ENCODE measurements at places on chromosomes 3 and 15.

GRCh38 chr15:91865950-91866349, 12.4 kb downstream of the SLCO3A1 start:
- DNase-seq: no peak

DNA sequence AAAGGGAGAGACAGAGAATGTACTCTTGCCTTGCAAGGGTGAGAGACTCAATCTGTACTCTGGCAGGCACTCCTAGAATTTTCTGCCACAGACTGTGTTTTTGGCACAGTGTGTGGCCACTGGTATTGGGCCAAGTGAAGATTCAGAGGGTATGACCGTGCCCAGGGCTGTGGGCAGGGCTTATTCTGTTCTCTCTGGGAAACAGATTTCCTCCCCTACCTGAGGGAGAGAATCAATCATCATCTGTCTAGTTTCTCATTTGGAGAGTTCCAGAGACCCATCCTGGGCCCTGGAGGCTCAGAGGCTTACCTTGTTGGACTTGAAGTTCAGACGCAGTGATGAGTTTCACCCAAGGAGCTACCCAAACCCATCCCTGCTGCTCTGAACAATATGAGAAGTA, 28.2 kb downstream of the CSTA start:
- no peak for DNase-seq

GRCh38 chr3:117047951-117048705, 338.5 kb downstream of the TUSC7 start:
- no peak for DNase-seq

GRCh38 chr3:16330351-16330750, 65.3 kb downstream of the OXNAD1 start:
- no peak for DNase-seq

GRCh38 chr3:172129850-172130716, 90.7 kb downstream of the FNDC3B start:
- no peak for DNase-seq

GRCh38 chr3:167051421-167051820, 328.7 kb downstream of the ZBBX start:
- no peak for DNase-seq

- DNase-seq: no peak
These were observed 4.1 kb downstream of the VGLL3 start for GRCh38 chr3:86986671-86987420.

DNA sequence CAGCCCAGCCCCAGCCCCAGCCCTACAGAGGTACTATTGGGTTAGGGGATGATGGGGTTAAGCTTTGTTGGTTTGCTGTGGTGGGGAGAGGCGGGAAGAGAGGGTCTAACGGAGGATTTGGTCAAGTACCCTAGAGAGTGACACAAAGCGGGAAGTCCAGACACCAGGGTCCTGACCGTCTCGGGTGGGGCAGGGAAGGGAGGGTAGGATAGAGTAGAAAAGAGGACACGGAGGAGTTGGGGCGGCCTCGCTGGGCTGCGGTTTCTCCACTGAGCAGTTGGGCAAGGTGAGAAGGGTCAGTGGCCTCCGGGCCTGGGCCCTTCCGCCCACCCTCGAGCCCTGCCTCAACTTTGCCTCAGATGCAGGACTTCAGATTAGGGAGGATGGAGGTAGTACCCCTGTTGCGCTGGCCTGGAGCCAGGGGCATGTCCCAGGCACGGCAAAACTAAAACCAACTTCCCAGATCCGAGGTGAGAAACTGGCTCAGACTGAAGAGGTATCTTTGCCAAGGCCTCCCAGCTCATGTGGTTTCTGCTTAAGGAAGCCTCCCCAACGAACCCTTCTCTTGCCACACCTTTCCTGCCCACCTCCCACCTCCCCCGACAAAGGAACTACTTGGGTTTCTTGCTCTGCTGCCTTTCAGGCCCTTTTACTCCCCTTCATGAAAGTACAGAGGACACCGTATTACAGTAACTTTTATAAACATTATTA, 551 bp downstream of the PML start:
- no peak for DNase-seq

- DNase-seq: no peak
These were observed 574.0 kb downstream of the NTRK3 start for GRCh38 chr15:87682527-87682926.

DNA sequence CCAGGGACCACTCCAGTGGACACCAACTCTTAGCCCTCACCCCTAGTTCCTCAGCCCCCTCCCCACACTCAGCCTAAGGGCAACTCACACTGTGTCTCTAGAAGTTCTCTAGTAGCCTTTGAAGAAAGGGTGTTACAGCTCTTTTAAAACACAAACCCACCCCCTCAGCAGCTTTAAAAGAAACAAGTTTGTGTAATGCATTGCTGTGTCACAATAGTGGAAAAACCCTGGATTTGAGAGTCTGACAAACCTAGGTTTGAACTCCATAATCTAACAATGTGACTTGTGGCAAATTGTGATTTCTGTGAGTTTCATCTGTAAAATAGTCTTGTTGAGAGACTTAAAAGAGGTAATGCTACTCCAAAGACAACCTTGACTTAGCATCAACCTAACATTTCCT, 54.0 kb downstream of the PLCH1 start:
- no peak for DNase-seq

DNA sequence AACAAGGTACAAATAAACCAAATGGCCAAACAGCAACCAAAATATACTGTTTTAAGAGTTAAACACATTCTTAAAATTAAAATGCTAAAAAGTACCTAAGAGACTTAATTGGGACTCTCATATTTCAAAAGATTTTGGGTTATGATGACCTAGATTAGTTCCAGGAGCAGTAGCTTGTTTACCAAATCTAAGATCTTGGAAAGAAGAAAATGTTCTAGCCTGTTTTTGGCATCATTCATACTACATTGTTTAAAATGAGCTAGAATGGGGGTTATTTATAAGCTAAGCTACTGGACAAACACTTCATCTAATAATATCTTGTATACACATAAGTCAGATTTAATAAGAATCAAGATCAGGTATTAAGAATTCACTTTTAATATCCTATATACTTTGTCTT, 22.8 kb downstream of the ATOSA start:
- DNase-seq: no peak

- no peak for DNase-seq
These were observed 10.3 kb downstream of the USF3 start for GRCh38 chr3:113685956-113686721.

- DNase-seq: no peak
These were observed 82.7 kb upstream of the SOX2 start for GRCh38 chr3:181629029-181629428.

GRCh38 chr3:127216415-127217261, 23.7 kb downstream of the PRR23E start:
- no peak for DNase-seq

GRCh38 chr3:149180057-149180573, 41.5 kb downstream of the CP start:
- DNase-seq: no peak
